ENCODE measurements at places on chromosomes 3 and 15.

GRCh38 chr3:143035466-143036211 lies 34.3 kb downstream of the U2SURP start:
- DNase-seq: no peak

DNA sequence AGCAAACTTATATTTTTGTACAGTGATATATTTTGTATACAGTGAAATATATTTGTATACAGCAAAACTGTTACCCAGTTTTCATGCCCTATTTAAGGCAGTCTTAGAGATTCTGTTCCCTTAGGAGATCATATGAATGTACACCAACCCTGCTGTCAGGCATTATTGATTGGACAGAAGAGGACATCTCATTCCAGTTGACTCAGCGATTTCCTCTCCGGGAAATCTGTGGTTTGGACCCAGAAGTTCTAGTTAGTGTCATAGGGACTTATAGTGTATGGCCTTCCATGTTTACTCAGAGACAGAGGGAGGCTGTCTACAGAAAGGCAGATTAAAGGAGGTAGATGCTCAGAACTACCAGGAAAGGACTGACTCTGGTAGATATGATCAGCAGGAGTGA lies 318.8 kb upstream of the KCNMB2 start:
- no peak for DNase-seq

DNA sequence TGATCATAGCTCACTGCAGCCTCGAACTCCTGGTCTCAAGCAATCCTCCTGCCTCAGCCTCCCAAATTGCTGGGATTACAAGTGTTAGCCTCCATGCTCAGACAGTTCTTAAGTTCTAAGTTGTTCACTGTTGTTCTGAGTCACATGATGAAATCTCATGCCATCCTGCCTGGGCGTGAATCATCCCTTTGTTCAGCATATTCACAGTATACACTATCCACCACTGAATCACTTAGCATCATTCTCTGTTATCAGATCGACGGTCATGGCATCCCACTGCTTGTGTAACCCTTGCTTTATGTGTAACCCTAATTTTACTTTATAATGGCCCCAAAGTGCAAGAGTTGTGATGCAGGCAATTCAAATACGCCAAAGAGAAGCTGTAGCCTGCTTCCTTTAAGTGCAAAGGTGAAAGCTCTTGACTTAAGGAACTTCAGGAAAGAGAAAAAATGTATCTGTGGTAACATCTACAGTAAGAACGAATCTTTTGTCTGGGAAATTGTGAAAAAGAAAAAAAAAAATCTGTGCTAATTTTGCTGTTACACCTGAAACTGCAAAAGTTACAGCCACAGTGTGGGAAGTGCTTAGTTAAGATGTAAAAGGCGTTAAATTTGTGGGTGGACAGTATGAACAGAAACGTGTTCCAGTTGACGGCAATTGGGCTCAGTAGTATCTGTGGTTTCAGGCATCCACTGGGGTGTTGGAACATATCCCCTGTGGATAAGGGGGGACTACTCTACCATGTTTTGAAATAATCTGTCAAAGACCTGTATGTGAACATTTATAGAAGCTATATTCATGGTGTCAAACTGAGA lies 80.6 kb downstream of the PCOLCE2 start:
- DNase-seq: no peak

DNA sequence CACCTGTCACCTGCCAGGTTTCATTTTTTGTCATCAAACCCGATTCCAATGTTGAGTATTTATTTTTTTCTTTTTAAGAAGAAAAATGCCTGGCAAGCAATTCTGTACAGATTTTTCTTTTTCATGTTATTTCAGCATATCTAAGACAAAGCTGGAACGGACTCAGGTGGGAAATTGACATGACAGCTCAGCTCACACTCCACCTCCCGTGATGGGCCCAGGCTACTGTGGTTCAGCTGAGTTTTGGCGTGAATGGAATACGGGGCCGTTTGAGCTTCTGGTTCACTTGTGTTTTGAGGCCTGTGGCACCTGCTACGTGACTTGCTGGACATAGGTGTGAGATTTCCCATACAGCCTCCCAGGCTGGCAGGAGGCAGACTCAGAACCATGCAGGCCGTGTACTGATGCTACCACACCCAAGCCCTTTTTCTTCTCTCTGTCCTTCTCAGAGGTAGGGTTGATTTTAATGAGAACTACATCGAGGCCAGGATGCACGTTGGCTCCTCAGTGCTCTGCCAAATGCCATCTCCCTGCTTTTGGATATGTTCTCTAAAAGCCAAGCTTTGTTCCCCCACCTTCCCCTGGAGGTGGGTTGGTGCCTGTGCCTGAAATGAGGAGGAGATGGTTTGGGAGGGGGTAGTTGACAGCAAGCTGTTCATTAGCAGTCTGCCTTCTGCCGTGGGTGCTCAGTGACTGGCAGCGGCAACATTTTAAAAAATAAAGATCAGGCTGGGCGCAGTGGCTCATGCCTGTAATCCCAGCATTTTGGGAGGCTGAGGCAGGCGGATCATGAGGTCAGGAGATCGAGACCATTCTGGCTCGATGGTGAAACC lies 48.7 kb downstream of the TRAK1 start:
- no peak for DNase-seq

DNA sequence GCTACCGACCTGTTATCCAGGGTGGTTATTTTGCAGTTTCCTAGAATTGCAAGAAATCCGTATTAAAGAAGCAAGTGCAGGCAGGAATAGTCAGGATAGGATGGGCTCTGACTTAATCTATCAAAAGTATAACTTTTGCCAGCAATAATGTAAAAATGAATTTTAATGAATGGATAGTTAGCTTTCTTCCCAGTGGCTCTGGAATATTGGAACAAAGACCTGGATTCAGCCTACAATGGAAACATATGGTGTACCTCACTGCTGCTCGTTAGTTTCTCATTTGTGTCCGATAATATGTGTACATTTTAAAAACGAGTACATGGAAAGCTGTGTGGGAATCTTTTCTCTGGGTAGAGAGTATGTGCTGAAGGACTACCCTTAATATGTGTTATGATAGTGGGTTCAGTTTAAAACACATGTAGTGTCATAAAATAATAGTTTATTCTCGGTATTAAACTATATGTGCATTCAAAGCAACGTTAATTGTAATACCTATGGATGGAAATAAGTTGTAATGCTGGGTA lies 805 bp downstream of the SERPINI1 start:
- DNase-seq: no peak

GRCh38 chr15:51202783-51203182 lies 108.1 kb upstream of the TNFAIP8L3 start:
- DNase-seq: no peak

DNA sequence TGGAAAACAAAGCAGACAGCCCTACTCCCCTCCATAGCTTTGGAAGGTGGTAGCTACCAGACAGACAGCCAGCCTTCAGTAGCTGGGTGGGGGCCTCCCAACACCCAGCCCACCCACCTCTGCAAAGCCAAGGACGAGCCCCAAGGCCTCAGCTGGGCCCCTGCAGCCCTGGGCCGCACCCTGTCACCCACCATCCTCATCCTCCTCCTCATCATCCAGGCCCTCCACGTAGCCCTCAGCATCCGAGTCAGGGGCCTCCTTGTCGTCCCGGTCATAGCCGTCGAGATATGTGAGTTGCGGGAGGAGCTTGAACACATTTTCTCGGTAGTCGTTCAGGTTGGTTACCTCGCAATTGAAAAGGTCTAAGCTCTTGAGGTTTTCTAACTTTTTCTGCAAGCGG lies 36.5 kb downstream of the ANP32A start:
- no peak for DNase-seq
